ENCODE measurements at places on chromosomes 5 and 9.

DNA sequence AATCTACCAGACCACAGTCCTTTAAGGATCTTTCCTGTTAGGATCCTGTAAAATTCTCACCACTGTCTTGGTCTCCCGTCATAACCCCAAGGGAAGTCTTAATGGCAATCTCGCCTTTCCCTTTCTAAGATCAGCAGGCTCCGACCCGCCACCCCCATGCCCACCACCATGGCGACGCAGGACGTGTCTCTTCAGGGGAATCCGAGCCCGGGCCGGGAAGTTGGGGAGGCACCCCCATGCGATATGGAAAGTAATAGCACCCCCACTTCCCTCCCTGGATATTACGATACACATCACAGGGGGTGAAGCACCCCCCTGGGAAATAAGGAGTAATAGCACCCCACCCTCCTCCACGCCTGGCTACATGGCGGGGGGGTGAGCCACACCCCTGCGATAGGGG, 8.3 kb upstream of the STK32A start:
- no peak for DNase-seq

DNA sequence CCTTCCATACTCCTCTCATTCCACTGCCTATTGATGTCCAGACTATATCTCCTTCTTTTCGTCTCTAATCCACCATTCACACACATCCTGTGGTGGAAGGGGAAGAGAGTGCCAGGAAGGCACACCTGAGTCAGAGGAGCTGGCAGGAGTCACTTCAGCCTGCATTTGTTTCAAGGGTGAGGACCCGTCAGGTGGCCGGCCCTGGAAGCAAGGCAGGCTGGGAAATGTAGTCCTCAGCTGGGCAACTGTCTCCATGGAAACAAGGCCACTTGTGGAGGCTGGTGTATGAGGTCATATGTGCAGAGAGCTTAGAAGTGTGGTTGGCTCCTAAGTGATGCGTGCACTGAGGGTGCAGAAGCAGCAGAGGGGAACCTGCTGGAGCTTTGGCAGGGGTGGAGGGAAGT, 278.4 kb downstream of the NSG2 start:
- DNase-seq, result no peak

DNA sequence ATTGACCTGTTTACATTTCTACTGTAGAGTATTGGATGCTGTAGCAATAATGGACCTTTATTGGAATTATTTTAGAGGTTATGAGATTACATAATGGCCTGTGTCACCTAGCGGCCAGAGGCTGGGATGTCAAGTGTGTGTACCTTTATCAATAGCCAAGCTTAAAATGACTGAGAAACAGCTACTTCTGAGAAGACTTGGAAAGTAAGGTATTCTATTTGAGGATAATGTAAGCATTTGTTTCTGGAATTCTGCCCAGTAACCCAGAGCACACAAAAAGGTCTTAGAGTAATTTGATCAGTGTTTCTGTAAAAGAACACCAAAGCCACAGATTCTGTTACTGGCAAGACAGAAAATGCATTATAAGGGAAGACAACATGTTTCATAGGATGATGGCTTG, 116.8 kb downstream of the MACIR start:
- DNase-seq, result peak; percentile 32

DNA sequence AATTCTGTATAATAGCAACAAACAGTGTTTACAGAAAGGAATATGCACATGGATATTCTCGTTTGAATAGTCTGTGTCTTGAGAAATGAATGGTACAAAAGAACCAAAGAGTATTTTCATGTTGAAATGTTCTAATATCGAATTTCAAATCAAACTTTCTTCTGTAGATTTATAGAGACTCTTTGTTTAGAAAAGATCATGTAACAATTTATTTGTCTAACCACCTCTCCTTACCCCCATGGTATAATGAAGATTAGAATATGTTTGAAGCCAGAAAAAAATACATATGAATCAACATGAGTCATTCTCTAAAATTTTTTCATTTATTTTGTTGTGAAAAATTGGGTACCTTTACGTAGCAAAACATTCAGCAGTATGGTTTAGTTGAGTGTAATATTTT, 285.6 kb downstream of the PRR16 start:
- DNase-seq, result no peak

DNA sequence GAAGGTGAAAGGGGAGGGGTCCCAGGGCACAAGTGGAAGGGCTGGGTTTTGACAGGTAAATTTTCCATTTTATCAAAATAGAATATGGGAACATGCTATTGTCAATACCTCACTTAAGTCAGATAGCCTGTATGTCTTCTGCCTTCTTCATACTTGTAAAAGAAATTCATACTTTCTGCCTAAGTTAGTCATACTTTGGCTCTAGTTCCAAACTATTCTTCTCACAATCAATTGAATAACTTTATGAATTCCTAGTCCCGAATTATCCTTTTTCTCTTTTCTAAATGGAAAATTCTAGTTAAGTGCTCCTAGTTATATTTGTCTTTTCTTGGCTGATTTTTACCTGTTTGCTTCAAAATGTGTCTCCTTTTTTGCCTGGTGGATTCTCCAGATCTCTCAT, 271.4 kb downstream of the CSNK1G3 start:
- no peak for DNase-seq

- DNase-seq, result no peak
Measured at GRCh38 chr9:137030538-137031527, 1.1 kb downstream of the FUT7 start.

GRCh38 chr5:156400231-156400986, 73.4 kb downstream of the SGCD start:
- DNase-seq, result no peak

GRCh38 chr9:135582966-135583687, 21.6 kb downstream of the PAEP start:
- no peak for DNase-seq

- DNase-seq, result no peak
Measured at GRCh38 chr9:117979914-117980313, 275.7 kb downstream of the TLR4 start.

- DNase-seq, result peak; percentile 47
Measured at GRCh38 chr9:127347831-127348776, 48.9 kb upstream of the SLC2A8 start.

DNA sequence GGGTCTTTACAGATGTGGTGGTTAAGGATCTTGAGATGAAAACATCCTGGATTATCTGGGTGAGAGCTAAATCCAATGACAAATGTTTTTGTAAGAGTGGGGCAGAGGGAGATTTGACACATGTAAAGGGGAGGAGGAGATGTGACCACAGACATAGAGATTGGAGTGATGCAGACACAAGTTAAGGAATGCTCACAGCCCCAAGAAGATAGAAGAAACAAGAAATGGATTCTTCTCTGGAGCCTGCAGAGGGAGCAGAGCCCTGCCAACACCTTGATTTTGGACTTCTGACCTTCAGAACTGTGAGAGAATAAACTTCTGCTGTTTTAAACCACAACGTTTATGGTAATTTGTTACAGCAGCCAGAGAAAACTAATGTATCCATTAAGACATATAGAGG, 21.7 kb downstream of the ITGA2 start:
- DNase-seq, result peak; percentile 39

GRCh38 chr9:36739373-36740116, 166.8 kb downstream of the MELK start:
- DNase-seq, result no peak

DNA sequence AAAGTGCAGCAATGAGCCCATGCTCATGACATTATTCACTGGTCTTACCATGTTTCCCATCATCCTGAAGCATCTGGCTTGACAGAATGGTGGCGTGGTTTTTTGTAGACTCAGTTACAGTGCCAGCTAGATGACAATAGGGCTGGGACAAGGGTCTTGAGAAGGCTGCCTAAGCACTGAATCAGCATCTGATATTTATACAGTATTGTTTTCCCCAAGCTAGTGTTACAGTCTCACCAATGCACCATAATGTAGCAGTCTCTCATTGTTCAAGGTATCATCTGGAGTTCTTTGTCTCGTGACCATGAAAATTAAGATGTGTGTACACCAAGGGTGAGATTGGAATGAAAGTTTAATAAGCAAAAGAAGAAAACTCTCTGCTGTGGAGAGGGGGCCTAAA, 19.0 kb upstream of the GGTA1 start:
- no peak for DNase-seq

- DNase-seq, result no peak
Measured at GRCh38 chr5:17302106-17302505, 84.7 kb downstream of the BASP1 start.

GRCh38 chr5:27491047-27491446, 452.7 kb upstream of the CDH9 start:
- DNase-seq, result no peak

DNA sequence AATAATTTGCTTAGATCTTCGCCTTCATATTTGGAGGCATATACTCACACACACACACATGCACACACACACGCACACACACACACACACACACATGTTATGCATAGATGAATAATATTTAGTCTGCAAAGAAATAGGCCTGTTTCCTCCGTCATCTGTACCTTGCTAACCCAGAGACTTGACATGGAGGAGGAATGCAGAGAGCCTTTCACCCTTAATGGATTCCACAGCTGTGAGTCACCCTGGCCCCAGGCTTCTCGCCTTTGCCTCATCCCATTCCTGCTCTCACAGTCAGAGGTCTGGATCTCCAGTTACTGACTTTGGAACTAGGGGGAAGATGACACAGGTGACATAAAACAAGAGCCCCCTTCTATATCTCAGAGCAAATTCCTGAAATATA, 29.7 kb downstream of the ZNF462 start:
- DNase-seq, result peak; percentile 42

DNA sequence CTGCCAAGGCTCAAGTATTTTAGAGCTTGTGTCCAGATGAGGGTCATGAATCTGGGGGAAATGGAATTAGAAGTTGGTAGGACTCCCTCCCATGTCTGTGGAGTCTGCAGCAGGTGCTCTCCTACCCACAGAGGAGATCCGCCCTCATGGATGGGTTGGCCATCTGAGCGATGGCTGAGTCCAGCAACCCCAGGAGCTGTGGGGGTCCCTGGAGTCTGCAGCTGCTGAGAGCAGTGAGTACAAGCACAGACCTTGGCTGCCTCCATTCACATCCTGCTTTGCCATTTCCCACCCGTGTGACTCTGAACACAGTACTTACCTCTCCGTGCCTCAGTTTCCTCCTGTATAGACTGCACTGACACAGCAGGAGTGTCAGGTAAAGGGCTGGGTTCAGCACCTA, 25.8 kb upstream of the SYNPO start:
- no peak for DNase-seq

DNA sequence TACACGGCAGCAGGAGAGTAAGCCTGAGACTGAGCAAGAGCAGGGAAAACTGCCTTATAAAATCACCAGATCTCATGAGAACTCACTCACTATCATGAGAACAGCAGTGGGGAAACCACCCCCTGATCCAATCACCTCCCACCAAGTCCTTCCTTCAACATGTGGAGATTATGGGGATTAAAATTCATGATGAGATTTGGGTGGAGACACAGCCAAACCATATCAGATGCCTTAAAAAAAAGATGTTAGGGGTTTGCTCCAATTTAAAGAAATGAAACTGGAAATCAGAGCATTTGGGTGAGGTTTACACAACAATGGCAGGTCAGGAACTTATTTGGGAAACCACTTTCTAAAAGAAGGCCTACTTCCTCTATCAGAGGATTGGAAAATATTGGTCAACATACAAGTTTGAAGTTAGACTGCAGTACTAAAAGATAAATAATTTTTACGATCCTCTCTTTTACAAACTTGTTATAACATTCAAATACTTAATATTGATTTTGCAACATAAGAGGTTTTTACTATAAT, 105.1 kb downstream of the FBN2 start:
- DNase-seq, result no peak

DNA sequence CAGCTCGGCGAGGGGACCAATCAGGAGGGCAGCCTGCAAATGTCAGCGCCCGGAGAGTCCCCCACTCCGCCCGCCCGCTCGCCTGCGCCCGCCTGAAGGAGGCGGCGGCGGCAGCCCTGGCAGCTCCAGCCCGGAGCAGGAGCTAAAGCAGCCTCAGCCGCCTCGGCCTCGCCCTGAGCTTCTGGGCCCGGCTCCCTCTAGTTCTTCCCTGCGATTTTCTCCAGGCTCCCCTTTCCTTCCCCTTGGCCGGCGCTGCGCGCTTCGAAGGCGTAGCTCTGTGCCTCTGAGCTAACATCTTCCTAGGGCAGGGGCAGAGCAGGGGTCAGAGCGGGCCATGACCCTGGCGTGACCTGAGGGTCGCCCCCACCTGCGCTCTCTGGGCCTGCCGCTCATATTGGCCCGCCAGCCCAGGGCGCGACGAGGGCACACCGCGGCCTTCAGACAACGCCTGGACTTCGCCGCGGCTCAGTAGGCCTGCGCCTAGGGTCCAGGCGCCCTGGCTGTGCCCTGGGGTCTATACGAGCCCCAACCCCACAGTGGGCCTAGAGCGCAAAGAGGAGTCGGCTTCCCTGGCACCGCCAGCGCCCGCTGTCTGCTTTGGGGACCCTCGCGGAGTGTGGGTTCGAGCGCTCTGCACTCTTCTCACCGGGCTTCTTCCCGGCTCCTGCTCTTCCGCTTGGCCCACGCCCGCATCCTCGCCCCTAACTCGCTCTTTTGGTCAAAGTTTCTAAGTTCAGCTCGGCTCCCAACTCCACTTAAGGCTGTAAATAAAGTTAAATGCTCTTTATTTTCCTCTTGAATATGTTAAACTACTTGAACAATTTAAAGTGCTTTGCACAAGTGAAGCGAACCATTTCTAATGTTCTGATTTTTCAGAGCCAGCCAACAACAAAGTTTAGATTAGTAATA, 504 bp upstream of the OTP start:
- DNase-seq, result peak; percentile 26

DNA sequence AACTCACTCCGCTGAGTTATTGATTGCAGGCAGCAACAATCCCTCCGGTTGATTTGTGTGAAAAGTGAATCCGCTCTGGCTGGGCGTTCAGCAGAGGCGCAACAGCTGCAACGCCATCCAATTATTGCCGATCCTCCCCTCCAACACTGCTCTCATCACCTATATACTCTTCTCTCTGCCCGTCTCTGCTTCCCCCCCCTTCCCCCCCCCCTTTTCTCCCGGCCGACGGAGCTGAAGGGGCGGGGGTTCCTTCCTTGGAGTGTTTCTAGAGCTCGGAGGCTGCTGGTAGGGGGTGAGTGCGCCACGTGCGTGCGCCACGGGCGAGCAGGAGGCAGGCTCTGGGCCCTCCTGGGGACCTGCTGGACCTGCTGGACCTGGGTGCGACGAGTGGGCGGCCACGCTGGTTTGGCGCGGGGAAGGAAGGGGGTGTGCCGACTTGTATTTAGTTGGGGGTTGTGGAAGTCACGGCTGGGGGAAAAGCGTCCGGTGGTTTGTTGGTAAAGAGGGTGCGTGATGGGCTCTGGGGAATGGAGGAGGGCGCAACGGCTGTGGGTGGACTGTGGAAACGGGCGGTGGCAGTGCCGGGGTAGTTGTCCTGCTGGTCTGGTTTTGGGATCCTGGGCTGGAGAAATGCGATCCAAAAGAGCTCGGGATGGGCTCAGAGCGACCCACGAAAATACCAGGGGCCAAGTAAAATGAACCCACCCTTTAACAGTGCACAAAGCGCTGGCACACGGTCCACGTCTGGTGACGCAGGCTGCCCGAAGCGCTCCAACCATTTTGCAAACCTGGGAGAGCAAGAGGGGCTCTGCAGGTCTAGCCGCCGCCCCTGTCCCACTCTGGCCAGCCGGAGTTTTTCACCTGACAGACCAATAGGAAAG, 6.4 kb upstream of the MEF2C start:
- DNase-seq, result no peak

GRCh38 chr5:14579246-14579645, 2.3 kb upstream of the OTULINL start:
- DNase-seq, result no peak
